ENCODE measurements at places on chromosomes 7 and 10. TPM values are rescaled to one million over a fixed set of nuclear protein-coding genes. Genes with fewer than 3 reads are reported as not detected.

EMX2 gene
- not detected for total RNA-seq

TASOR2 gene
- 80.9 TPM for total RNA-seq

CALHM1 gene
- total RNA-seq: not detected

PAX4 gene
- total RNA-seq: not detected

INHBA gene
- total RNA-seq: 67.4 TPM

ZFYVE27 gene
- 31.7 TPM for total RNA-seq

TMEM139 gene
- 0.23 TPM for total RNA-seq

STX1A gene
- total RNA-seq: 40.8 TPM

RRP12 gene
- 14.7 TPM for total RNA-seq

TBRG4 gene
- total RNA-seq: 70.1 TPM

VSTM4 gene
- total RNA-seq: 8.2 TPM
